ENCODE measurements at places on chromosomes 1 and 21.

DNA sequence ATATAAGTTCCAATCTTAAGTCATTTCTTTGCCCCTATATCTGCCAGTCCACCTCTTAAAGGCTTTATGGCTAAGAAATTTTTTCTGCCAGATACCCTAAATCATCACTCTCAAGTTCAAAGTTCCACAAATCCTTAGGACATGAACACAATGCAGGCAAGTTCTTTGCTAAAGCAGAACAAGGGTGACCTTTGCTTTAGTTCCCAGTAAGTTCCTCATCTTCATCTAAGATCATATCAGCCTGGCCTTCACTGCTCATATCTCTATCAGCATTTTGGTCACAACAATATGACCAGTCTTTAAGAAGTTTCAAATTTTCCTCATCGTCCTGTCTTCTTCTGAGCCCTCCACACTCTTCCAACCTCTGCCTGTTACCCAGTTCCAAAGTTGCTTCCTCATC is 402.2 kb upstream of the RUNX1 start:
- no peak for DNase-seq

- no peak for DNase-seq
These were observed 3.5 kb downstream of the MYCL start for GRCh38 chr1:39898191-39898590.

- DNase-seq: no peak
These were observed 68.4 kb upstream of the IPO9 start for GRCh38 chr1:201760516-201760915.

DNA sequence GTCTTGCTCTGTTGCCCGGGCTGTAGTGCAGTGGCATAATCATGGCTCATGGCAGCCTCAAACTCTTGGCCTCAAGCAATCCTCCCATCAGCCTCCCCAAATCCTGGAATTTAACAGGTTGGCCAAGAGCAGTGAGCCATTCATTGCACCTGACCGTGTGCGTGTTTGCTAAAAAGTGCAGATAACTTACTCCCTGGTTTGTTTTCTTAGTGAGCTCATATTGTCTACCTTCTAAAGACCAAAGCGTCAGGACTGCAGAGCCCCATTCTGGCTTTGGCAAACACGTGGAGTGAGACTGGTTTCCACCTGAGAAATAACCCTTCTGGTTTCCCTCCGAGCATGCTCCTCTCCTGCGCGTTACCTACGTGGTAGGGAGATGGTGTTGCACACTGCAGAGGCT is 32.2 kb upstream of the CA6 start:
- no peak for DNase-seq

GRCh38 chr1:4681026-4681425 is 26.6 kb downstream of the AJAP1 start:
- DNase-seq: no peak

DNA sequence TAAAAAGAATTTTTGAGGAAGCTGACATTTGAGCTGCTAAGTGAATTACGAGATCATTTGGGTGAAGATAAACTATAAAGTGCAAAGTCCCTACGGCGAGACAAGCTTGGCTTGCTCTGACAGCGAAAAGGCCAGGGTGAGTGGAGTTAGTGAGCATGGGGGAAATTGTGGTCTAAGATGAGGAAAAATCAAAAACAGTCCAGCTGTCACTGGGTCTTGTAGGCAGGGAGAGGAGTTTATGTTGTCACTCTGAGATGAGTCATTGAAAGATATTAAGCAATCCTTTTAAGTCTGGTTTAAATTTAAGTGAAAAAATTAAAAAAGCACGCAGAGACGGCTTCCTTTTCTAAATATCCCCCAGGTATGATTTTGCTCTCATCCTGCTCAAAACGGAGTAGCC is 601.9 kb downstream of the MRPL39 start:
- DNase-seq: no peak

DNA sequence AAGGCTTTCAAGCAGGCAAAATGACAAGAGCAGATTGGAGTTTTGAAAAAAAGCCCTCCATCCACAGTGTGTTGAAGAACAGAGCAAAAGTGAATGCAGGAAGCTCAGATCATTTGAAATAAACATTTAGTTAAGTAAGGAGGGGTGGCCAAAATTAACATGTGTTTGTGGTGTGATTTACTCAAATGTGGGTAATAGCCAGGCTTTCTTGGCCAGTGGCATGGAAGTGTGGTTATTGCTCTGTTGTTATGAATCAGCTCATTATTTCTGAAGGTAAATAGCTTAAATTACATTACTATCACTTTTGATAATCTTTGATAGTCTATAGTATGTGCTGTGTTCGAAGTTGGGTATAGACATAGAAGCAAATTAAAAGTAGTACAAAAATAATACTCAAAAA is 485.9 kb downstream of the LMO4 start:
- DNase-seq: no peak

DNA sequence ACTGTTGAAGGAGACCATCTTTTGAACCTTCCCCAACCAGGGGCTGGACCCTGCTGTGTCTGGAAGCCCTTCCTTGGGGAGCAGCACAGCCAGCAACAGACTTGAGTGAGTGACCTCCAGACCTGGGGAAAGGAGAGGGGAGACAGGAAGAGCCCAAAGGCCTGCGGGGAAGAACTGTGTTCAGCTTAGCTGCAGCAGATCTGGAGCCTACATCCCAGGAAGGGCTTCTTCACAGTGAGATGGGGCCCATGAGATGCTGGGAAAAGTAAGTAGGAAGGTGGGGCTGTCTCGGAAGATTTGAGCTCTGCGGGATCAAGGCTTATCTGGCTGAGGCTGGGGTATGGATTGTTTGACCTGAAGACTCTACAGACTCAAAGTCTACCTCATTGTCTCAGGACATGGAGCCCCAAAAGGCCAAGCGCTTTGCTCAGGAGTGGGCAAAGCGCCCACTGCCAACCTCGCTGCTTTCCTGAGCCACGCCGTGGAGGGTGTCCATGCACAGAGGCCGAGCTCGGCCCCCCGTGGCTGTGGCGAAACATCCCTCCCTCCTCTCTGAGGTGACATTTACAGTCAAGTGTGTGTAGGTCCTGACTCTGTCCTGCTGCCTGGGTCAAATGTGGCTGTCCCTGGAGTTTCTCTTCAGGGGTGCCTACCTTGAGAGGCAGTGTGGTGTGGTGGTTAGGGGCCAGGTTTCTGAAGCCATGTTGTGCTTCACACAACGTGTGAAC is 24.5 kb downstream of the SPOCD1 start:
- DNase-seq: peak; percentile 41

GRCh38 chr1:218430822-218431221 is 85.7 kb downstream of the TGFB2 start:
- no peak for DNase-seq

DNA sequence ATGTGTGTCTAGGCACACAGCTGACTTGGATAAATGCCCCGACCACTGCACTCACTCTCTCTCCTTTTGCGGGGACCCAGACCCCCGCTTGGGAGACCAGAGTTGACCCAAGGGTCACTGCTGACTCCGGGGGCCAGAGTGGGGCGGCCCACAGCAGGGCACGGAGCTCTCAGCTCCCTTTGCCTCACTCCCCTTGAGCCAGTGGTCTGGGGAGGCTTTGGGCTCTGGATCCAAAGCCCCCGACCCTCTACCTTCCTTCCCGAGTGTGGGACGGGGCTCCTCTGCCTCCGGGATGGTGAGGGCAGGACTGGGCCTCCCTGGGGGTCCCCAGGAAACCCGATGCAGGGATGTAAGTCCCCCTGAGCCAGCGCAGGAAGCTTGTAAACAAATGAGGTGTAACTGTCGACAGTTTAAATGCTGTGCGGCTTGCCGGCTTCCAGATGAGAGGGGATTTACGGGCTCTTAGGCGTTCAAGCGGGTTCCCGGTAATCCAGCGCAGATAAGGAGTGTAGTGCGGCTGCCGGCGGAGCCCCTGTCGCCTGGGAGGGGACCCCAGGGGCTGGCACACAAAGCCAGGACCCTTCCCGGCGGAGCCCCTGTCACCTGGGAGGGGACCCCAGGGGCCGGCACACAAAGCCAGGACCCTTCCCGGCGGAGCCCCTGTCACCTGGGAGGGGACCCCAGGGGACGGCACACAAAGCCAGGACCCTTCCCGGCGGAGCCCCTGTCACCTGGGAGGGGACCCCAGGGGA is 7.4 kb downstream of the ACTRT2 start:
- DNase-seq: no peak

GRCh38 chr1:204507317-204508105 is 8.7 kb upstream of the MDM4 start:
- DNase-seq: no peak

DNA sequence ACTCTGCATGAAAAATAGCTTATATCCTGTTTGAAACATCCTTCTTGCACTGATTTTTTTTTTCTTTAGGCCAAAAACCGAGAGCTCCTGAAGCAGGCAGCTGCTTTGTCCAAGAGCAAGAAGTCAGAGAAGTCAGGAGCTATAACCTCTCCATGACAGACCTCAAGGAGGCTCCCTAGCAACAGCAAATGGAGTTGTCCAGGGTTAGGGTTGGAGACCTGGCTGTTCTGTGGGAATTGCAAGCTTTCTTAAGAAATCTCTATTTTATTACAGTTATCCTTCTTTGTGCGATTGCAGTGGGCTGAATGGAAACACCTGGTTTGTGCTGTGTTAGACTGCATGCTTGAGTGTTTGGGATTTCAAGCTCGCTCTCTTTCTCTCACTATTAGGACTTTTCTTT is 12.6 kb upstream of the STX12 start:
- DNase-seq: no peak

DNA sequence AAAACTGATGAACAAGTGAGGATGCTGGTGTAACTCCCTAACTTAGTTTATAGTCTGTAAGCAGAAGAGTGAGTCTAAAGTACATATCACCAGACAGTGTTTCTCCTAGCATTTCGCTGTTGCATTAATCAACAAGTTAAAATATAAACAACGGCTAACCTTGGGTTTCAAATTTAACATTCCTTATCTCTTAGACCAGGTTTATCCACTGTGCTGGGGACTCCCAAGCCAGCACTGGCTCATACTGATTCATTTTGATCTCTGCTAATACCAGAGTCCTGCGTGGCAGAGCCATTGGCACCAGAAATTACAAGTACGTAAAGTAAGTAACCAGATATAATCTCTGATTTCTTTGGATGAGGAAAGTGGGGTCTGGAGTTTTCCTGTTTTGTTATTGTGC is at the start of gene FMO1:
Gene FMO1 (plus strand): TSS at position 193 of the 400 bp plus-strand sequence. CDS start 9,594 bp downstream, outside the sequence.
- DNase-seq: no peak

GRCh38 chr21:45182958-45183357 is 104.7 kb downstream of the POFUT2 start:
- no peak for DNase-seq

DNA sequence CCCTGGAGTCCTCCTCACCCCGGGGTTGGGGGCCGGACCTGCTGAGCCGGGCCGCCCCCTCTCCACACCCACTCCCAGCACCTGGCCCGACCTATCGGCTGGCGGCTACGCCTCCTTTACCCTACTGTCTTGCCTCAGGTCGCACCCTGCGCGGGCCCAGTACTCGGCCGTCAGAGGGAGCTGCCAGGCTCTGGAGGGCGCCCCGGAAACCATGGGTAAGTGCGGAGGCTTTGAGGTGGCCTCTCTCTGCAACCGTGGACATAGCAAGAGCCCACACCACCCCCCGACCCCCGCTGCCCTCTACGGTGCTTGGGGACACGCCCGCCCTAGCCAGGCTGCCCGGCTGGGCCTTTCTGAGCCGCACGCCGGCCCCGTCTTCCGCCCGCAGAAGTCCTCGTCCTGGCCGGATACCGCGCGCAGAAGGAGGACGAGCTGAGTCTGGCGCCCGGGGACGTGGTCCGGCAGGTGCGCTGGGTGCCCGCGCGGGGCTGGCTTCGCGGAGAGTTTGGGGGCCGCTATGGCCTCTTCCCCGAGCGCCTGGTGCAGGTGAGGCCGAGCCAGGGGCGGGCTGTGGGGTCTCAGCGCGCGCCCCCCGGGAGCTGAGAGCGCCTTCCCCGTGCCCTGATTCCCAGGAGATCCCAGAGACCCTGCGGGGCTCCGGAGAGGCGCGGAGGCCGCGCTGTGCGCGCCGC is at the start of gene SH3D21:
Gene SH3D21 (plus strand): TSS at position 159 of the 692 bp plus-strand sequence. CDS start 53 bp downstream, at position 212.
- peak; percentile 81 for DNase-seq

DNA sequence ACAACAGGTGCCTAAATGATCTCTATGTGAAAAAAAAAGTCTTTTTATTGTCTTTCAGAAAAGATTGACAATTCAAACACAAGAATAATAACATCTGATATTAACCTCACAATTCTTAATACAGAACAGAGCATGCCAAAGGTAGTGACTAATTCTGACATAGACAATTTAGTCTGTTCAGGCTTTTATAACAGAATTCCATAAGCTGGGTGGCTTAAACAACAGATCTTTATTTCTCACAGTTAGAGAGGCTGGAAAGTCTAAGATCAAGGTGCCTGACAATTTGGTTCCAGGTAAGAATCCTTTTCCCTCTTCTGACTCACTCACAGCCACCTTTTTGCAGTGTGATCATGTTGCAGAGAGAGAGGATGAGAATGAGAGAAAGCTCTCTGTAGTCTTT is 27.0 kb downstream of the DPYD start:
- DNase-seq: no peak

GRCh38 chr1:206566999-206567398 is 45.3 kb downstream of the EIF2D start:
- DNase-seq: no peak

GRCh38 chr1:9858293-9859035 is 34.7 kb upstream of the CLSTN1 start:
- no peak for DNase-seq

DNA sequence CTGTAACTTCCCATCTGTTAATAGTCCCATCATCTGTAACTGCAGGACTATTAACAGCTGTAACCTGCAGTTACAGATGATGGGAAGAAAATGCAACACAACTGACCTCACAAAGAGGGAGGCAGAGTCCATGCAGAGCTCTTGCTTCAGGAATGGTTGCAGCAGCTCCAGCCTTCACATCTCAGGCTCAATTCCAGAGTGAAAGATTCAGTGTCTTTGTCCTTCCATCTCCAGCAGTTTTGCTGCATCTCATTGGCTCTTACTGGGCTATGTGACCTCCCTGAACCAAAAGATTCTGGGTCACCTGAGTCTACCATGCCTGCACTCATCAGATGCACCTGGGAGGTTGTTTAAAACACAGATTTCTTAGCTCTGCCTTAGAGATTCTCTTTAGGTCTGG is 686.7 kb downstream of the MATN1 start:
- no peak for DNase-seq
